ENCODE measurements at places on chromosomes 2 and 18.

DNA sequence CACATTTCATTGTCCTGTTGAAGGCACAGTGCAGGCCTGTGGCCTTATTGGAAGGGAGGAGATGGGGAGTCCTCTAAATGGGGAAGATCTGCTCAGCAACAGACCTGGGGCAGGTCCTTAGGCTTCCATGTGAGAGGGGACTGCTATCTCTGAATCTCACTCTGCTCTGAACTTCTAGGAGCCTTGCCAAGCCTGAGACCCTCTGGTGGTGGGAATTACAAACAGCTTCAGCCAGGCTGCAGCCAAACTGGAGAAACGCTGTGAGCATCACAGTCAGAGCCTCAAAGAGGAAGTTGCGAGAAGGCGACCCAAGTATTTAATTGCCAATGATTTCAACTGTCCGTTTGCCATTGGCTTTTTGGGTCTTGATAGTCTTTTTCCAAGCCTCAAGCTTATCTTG, 66.8 kb upstream of the MC2R start:
- DNase-seq: no peak

- peak; percentile 20 for DNase-seq
Observed at GRCh38 chr2:47598476-47598875, 184.5 kb upstream of the MSH6 start.

DNA sequence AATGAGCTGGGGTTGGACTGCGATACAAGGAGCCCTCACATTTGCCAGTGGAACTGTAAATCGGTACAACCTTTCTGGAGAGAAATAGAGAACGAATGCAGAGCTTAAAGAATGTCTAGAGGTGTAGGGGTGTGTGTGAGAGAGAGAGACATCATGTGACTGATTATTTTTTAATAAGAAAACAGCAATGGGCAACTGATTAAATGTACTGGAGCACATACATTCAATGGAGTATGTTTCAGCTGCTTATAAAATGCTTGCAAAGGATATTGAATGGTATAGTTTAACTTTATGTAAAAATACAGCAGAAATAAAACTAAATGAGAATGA, 391 bp upstream of the TMEM17 start:
- no peak for DNase-seq

GRCh38 chr2:28094739-28095138, 204.2 kb downstream of the BABAM2 start:
- peak; percentile 12 for DNase-seq

- no peak for DNase-seq
Observed at GRCh38 chr2:62844311-62845090, 139.0 kb downstream of the EHBP1 start.

- DNase-seq: no peak
Observed at GRCh38 chr18:3100498-3101132, 87.7 kb upstream of the LPIN2 start.

GRCh38 chr2:101754618-101755017, 57.1 kb downstream of the MAP4K4 start:
- DNase-seq: peak; percentile 70

- DNase-seq: no peak
Observed at GRCh38 chr2:36165132-36165531, 190.4 kb upstream of the CRIM1 start.

- no peak for DNase-seq
Observed at GRCh38 chr2:208210688-208211451, 21.0 kb upstream of the C2orf80 start.

DNA sequence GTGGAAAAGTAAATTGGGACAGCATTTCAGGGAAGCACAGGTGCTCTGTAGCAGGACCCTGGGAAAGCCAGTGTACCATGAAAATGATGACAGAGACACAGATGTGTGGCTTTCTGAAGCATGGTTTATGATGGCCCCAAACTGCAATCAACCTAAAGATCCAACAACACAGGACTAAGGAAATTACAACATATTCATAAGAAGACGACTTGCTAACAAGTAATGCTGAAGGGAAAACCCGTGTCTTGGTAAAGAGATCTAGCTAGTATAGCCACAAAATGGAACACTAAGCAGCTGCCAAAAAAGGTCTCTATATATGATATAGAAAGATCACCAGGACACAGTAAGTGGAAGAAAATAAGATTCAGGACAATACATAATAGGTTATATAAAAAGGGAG, 53.2 kb downstream of the UXS1 start:
- no peak for DNase-seq

- no peak for DNase-seq
Observed at GRCh38 chr2:240812721-240813120, 7.3 kb downstream of the KIF1A start.

GRCh38 chr2:199216253-199216652, 241.5 kb downstream of the SATB2 start:
- DNase-seq: no peak

DNA sequence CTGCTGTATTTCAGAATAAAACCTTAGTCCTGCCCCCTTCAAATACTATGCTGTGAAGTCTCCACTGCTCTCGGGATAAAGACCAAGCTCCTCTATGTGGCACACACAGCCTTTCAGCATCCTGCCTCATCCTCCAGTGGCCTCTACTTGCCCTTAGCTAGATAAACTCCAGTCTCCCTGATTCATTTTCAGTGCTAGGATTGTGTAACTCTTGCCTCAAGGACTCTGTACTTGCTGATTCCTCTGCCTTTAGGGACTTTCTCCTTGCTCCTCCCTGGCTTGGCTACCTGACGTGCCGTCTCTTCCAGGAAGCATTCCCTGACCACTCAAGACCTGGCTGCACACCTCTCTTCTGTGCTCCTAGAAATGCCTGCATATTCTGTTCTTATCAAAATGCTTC, 416.7 kb downstream of the MTX2 start:
- DNase-seq: no peak

GRCh38 chr2:123453046-123453700, 571.9 kb upstream of the CNTNAP5 start:
- no peak for DNase-seq

- DNase-seq: no peak
Observed at GRCh38 chr2:10128420-10128819, 5.9 kb downstream of the RRM2 start.

- no peak for DNase-seq
Observed at GRCh38 chr2:50098242-50098641, 933.7 kb downstream of the NRXN1 start.

- DNase-seq: no peak
Observed at GRCh38 chr2:187124529-187124928, 275.6 kb upstream of the ZSWIM2 start.

GRCh38 chr18:13019301-13019700, 28.1 kb downstream of the CEP192 start:
- no peak for DNase-seq

DNA sequence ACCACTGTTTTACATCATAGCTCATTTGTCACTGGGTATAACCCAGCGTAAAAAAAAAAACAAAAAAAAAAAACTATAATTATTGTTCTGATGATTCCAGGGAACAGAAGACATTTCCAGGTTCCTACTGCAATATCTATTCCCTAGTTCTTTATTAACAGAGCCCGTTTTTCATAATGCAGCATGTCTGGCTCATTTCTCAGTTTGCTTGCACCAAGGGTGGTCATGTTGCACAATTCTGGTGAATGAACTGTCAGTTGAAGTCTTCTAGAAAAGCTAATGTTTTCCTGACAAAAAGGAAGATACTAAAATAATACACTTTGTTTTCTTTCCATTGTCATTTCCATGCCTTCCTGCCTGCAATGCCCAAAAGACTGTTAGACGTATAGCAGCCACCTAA, 180.1 kb downstream of the RDH14 start:
- no peak for DNase-seq

- no peak for DNase-seq
Observed at GRCh38 chr2:54371460-54372065, 84.6 kb upstream of the SPTBN1 start.

DNA sequence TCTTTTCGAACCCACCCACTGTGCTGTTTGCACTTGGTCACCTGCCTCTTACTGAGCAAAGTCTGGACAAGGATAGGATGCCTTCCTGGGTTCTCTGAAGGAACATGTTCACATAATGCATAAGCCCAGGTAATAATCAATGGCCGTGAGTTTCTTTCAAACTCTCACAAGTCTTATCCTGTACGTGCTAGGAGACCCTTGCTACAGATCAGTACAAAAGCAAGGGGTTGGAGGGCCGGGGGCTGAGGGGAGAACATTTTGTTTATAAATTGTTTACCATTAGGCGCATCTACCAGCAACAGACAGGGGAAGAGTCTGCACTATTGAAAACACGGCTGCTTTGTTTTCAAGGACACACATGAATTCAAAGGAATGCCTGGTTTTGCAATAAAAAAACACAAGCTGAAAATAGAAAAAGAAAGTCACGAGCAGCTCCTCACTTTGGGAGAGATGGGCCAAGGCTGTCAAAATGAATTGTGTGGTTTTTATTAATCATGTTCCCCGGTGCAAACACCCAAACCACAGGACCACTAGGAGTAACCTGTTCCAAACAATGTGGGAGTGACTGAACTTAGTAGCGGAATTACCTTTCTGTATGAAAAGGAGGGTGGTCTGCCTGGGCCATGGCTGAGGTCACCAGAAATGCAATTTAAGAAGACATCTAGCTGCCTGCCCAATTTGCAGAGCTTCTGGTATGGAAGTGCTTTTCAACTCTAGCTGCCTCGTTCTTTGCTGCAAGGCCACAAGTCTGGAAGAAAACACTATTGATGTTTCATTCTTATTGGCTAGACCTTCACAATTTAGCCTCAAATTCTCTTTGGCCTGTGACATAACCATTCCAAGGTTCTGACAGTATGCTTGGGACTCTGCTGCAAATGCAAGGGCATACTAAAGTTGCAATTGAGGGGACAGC, 73.5 kb downstream of the CCBE1 start:
- peak; percentile 82 for DNase-seq

- no peak for DNase-seq
Observed at GRCh38 chr2:223712642-223713041, 110.5 kb upstream of the SCG2 start.

GRCh38 chr2:60884800-60885199, 3.4 kb downstream of the REL start:
- peak; percentile 38 for DNase-seq

DNA sequence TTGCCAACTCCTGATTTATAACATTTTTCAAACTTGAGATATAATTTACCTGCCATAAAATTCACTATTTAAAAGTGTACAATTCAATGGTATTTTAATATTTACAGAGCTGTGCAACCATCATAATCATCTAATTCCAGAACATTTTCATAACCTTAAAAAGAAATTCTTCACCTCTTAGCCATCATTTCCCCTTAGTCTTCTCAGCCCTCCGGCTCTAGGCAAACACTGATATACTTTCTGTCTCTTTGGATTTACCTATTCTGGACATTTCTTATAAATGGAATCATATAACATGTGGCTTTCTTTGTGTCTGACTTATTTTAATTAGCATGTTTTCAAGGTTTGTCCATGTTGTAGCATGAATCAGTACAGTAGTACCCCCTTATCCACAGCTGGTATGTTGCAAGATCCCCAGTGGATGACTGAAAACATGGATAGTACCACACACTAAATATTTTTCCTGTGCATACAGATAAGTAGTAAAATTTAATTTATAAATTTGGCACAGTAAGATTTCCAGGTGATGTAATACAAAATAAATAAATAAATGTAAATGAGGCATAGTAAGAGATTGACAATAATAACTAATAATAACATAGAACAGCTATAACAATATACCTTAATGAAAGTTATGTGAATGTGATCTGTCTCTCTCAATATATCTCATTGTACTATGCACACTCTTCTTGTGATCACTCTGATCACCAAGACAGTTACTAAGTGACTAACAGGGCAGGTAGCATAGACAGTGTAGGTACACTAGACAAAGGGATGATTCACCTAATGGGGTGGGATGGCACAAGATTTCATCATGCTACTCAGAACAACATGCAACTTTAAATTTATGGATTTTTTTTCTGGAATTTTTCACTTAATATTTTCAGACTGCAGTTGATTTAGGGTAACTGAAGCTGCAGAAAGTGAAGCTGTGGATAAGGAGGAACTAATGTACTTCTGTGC, 73.1 kb downstream of the RAB3GAP1 start:
- peak; percentile 3 for DNase-seq

DNA sequence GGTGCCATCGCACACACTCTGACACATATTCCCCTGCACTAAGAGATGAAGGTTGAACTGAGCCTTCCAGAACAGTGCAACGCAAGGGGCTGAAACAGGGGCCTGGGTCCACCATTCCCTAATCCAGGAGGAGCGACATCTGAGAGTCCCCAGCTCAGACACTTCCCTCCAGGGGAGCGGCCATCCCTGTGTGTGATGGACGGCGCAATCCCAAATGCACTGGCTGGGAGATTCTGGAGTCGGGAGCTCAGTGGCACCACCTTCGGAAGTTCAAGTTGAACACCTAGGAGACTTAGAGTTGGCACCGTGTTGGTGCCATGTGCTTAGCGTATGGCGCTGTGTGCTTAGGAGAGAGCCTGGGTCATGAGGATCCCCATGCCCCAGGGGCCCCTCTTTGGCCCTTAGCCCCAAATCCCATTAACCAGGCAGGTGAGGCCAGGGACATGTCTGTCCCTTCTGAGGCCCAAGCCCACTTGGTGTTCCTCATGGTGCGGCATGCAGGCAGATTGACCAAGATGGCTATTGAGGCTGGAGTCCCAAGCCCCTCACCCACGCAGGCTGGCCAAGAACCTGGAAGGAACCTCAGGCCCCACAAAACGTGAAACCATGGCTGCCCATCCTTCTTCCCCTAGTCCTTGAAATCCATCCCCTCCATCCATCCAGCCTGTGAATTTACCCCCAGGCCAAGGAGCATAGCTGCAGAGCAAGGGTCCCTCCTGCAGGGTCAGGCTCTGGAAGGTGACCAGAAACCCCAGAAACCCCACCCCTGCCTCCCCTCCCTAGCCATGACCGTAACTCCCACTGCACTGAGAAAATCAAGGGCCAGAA, 114.1 kb upstream of the OTOS start:
- no peak for DNase-seq

GRCh38 chr2:228802181-228803071, 468.7 kb downstream of the PID1 start:
- no peak for DNase-seq

DNA sequence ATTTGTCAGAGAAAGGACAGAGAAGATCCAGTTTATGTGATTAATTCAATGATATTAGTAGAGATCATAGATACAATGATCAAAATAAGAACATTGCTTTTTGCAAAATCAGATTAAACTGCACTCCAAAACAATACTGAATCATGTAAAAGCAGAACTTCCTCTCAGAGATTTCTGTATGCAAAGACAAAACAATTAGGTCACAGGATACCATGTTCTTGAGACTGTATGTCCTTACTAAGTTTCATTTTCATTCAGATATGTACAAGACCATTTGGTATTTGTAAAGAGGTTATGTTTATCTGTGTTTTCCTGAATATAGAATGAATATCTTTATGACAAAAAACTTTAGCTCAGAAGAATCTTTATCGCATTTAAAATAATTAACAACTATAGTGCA, 161.8 kb downstream of the DLGAP1 start:
- no peak for DNase-seq

- DNase-seq: peak; percentile 78
Observed at GRCh38 chr2:166373951-166374350, 1.8 kb downstream of the SCN9A start.

DNA sequence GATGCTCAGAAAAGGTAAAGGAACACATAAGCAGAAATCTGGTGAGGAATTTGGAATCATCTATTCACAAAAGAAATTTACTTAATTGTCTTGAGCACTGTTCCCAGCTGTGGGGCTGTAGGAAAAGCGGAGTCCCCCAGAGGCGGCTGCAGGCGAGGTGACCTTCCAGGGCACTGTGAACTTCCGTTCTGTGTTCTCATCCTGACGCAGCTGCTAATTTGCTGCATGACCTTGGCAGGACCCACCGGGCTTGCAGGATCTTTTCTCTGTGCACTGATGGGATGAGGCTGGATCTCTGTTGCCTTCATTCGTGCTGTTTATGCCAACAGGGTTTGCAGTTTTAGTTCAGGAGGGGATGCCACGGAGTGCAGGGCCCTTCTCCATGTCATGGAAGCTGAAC, 301.9 kb upstream of the MYT1L start:
- DNase-seq: no peak

Data from EH (cell line).